ENCODE measurements at places on chromosomes 4 and X. TPM values are rescaled to one million over a fixed set of nuclear protein-coding genes. Genes with fewer than 3 reads are reported as not detected.

FAM193A gene
- total RNA-seq, result 7.4 TPM

L1CAM gene
- total RNA-seq, result 0.99 TPM

- H3K36me3 ChIP-seq, result no peaks in the 10 kb centered on the region
- no peak for DNase-seq
- no peak overlapping the region for H3K4me3 ChIP-seq
Observed at GRCh38 chrX:42973321-42973720, 195.4 kb upstream of the PPP1R2C start.

DNA sequence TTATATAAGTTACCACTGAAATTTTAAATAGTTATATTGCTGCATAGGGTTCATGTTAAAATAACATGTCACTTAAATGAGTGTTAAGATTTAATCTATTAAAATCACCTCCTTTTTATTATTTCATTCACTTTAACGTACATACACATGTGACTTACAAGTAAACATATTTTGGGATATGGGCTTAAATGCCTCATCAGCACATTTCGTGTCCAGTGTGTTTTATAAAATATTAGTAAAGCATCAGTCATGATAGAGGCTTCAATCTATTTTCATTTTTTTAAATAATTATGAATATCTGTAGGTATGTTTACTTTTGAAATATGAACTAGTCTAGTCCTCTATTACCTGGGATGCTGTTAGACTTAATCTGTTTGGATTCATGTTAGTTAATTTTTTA, 143.6 kb downstream of the NPNT start:
- H3K4me3 ChIP-seq, result no peak overlapping the region
- no peaks in the 10 kb centered on the region for H3K4me1 ChIP-seq
- H3K27ac ChIP-seq, result no peak overlapping the region
- no peak for DNase-seq

GRCh38 chrX:67693928-67694327, 150.1 kb downstream of the AR start:
- H3K4me3 ChIP-seq, result no peak overlapping the region
- H3K36me3 ChIP-seq, result no peaks in the 10 kb centered on the region
- no peaks in the 10 kb centered on the region for H3K27me3 ChIP-seq
- H3K4me1 ChIP-seq, result peaks cover 10% of the 10 kb centered on the region

DNA sequence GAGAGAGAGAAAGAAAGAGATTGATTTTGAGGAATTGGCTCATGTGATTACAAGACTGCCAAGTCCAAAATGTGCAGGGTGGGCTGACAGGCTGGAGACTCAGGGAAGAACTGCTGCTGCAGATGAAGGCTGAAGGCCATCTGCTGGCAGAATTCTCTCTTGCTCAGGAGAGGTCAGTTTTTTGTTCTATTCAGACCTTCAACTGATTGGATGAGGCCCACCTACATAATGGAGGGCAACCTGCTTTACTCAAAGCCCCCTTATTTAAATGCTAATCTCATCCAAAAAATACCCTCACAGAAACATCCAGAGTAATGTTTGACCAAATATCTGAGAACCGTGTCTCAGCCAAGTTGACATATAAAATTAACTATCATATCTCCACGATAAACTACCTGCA, 38.2 kb upstream of the MAMLD1 start:
- DNase-seq, result no peak
- H3K4me1 ChIP-seq, result no peaks in the 10 kb centered on the region
- no peak overlapping the region for H3K4me3 ChIP-seq
- H3K27ac ChIP-seq, result no peak overlapping the region

Measured in fibroblast of lung (primary cell).